Fibroblast of lung (primary cell): ENCODE measurements at places on chromosomes 7 and 10. TPM values are rescaled to one million over a fixed set of nuclear protein-coding genes. Genes with fewer than 3 reads are reported as not detected.
A peak's percentile ranks its signal among the peaks of the same experiment; 100 is the strongest.

CLDN3 gene
- not detected in 2 replicates for total RNA-seq

- no peak for DNase-seq
Measured at GRCh38 chr10:48982584-48982983, 42.9 kb upstream of the LRRC18 start.

DNA sequence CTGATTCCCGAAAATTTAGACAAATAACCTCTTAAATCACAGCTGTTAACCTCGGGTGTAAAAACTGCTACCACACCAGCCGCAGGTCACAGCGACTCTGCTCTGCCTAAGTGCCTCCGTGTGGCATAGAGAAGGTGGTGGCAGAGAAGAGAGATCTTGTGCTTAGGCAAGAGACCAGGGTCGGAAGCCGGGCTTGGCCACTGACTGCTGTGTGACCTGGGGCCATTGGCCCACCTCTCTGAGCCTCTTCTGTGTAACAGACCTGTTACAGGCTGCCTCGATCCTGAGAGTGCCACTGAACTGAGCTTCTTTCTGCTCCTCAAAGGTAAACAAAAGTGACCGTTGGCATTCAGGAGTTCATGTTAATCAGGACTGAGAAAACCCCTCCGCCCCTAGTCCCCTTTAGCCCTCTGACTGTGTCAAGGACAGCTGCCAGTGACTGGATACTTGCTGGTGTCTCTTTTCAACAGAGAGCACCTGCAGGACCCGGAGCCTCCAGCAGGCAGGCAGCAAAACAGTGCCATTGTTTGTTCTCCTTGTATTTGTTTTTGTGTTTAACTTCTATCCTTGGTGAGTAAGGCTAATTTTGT, 36.5 kb downstream of the ZMIZ1 start:
- DNase-seq: no peak

DNA sequence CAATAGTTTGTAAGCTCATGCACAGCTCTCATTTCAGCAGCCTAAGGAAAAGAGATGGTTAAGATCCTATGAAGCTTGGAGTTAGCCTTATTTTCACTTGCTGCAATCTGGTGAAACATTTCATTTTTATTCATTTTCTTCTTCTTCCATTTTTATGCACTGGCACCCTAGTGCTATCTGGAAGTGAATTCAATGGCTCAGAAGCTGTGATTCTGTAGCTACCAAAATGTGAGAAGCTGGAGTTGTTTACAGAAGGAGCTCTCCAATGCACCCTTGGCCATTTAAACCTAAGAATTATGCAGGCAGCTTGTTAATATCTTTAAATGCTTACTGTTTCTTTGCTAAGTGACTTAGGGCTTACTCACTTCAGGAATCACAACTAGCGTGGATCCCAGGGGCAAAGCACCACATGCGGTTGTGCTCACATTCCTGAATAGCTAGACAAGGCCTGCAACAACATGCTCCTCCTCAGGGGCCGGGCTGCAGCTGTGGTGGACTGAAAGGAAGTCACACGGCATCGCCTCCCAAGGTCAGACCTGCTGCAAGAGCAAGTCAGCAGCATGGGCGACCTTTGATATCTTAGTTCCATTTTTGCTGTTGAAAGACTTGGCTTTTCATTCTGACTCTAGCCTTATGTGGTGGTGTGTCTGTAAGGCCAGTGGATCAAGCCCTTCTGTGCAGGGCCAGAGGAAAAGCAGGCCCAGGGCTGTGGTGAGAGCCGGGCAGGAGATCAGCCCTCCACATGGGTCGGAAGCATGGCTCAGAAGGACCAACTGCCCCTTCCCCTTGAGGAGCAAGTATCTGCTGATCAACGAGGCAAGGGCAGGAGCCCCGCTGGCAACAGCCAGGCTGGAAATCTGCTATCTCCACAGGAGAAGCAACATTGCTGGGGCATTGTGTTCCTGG, 91.9 kb upstream of the MBL2 start:
- peak; percentile 96 for DNase-seq

DNA sequence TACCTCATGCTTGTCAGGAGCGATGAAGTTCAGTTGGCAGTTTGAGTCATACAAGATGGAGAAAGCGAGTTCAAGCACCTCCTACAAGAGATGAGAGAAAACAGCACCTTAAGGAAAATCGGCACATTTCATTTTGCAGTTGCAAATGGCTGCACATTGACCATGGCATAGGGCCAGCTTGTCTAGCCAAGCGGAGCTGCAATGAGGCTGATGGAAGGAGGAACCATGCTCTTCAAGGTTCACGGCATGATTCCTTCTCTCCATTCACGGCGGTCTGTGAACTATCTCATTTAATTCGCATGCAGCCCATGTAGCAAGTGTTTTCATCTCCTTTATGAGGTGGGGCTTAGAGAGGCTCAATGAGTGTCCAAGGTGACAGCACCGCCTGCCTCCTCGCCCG, 137.4 kb upstream of the AOAH start:
- no peak for DNase-seq
